ENCODE measurements at places on chromosomes 16 and 17. TPM values are rescaled to one million over a fixed set of nuclear protein-coding genes. Genes with fewer than 3 reads are reported as not detected.

- H3K4me1 ChIP-seq: peaks cover 55% of the 10 kb centered on the region
- H3K27me3 ChIP-seq: no peaks in the 10 kb centered on the region
- peaks cover 3% of the 10 kb centered on the region for H3K36me3 ChIP-seq
- H3K4me3 ChIP-seq: no peak overlapping the region
- no peak for DNase-seq
Observed at GRCh38 chr17:1766382-1767135, 4.7 kb downstream of the SERPINF1 start.

Gene SDR42E2
- total RNA-seq: 0.14 TPM

GRCh38 chr16:10878644-10879501, 1.9 kb downstream of the CIITA start:
- H3K4me3 ChIP-seq: peak overlapping the region; percentile 81
- peak overlapping the region; percentile 46 for H3K27ac ChIP-seq
- DNase-seq: peak; percentile 43
- H3K36me3 ChIP-seq: no peaks in the 10 kb centered on the region
- H3K4me1 ChIP-seq: peaks cover 66% of the 10 kb centered on the region

GRCh38 chr16:22311520-22311919, 14.3 kb downstream of the POLR3E start:
- H3K4me3 ChIP-seq: no peak overlapping the region
- H3K36me3 ChIP-seq: peaks cover 36% of the 10 kb centered on the region
- no peak overlapping the region for H3K27ac ChIP-seq
- H3K27me3 ChIP-seq: no peaks in the 10 kb centered on the region
- no peak for DNase-seq

DNA sequence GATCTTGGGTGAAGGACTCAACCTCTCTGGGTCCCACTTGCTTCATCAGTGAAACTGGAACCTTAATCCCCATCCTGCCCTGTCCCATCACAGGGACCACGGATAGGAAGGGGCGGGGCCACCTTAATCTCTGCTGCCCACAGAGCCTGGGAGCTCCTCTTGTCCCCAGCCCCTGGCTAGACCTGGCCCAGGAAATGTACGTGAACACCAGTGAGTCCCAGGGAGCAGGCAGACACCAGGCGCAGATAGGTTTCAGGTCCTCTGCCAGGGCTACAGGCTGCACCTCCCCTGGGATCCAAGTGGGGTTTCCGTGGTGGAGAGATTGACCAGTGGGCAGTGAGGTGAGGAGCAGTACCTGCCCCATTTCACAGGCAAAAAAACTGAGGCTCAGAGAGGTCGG, 21.0 kb downstream of the RAB11FIP4 start:
- no peak for DNase-seq
- H3K4me3 ChIP-seq: no peak overlapping the region
- H3K36me3 ChIP-seq: no peaks in the 10 kb centered on the region
- no peak overlapping the region for H3K27ac ChIP-seq

- H3K36me3 ChIP-seq: no peaks in the 10 kb centered on the region
- peaks cover 38% of the 10 kb centered on the region for H3K27me3 ChIP-seq
- DNase-seq: peak; percentile 13
- H3K4me1 ChIP-seq: peaks cover 2% of the 10 kb centered on the region
Observed at GRCh38 chr17:37736428-37736827, 8.4 kb downstream of the HNF1B start.

DNA sequence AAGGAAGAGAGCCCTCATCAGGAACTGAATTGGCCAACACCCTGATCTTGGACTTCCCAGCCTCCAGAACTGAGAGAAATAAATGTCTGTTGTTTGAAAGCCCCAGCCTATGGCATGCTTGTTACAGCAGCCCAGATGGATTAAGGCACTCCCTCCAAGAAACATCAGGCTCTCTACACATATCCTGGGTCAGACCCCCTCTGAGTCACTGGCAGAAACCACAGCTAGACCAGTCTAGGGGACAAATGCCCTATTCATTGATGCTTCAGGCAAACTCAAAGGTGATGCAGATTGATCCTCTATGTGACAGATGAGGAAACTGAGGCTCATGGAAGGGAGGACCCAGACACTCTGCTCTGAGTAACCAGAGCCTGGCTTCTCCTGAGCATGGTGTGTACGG, 116.8 kb downstream of the WSCD1 start:
- H3K4me3 ChIP-seq: no peak overlapping the region
- no peaks in the 10 kb centered on the region for H3K36me3 ChIP-seq
- H3K27ac ChIP-seq: no peak overlapping the region
- no peaks in the 10 kb centered on the region for H3K4me1 ChIP-seq
- no peak for DNase-seq

DNA sequence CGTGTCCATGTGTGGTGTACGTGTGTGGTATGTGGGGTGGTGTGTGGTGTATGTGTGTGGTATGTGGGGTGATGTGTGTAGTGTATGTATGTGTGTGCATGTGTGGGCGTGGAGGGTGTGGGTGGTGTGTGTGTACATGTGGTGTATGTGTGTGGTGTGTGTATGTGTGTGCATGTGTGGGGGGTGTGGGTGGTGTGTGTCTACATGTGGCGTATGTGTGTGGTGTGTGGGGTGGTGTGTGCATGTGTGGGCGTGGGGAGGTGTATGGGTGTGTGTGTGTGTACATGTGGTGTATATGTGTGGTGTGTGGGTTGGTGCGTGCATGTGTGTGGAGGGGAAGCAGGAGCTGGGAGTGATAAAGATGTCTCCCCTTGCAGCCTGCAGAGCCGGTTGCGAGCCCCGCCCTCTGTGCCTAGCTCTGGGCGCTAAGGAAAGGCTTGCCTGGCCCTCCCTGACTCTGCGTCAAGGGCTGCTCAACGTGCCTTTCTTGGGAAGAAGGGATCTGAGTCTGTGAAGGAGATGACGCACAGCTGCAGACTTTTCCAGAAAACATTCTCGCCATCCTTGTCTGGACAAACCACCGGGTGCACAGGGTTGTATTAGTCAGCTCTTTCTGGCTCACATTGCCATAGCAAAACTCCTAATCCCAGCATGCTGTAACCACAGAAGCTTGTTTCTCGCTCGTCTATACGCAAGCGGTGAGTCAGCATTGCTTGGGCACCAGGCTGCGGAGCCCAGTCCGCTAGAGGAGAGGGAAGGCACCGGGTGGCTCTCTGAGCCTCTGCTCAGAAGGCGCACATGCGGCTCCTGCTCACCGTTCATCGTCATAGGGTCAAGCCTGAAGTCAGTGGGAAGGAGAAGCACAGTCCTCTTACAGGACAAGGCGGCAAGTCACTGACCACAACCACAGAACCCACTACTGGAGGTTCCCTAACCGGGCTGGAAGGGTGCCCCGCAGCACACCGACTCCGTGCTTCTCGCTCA, 2.0 kb upstream of the CD300H start:
- H3K4me3 ChIP-seq: no peak overlapping the region
- DNase-seq: peak; percentile 53
- H3K36me3 ChIP-seq: no peaks in the 10 kb centered on the region
- H3K4me1 ChIP-seq: peaks cover 11% of the 10 kb centered on the region
- peaks cover 25% of the 10 kb centered on the region for H3K27me3 ChIP-seq

- no peak overlapping the region for H3K4me3 ChIP-seq
- H3K27ac ChIP-seq: no peak overlapping the region
- H3K27me3 ChIP-seq: peaks cover 29% of the 10 kb centered on the region
- H3K4me1 ChIP-seq: no peaks in the 10 kb centered on the region
Observed at GRCh38 chr16:1287982-1288670, 21.3 kb upstream of the UBE2I start.

DNA sequence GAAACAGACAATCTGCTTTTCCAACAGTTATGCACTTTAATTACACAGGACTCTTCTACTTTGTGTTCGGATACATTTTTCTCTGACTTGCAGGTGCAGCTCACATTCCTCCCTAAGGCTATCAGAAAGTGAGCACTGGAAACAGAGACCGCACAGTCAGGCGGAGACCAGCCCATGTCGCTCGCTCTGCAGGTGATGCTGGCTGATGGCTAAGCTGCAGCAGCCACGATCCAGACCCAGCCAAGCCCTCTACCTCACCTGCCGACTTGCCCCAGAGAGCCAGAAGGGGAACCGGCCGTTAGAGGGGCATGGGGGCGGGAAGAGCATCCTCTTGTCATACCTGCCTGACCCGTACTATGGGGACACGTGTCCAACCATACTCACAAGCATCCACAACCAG, 33.8 kb downstream of the MAP1LC3B start:
- no peak for DNase-seq
- no peak overlapping the region for H3K27ac ChIP-seq
- H3K36me3 ChIP-seq: peaks cover 2% of the 10 kb centered on the region
- H3K27me3 ChIP-seq: no peaks in the 10 kb centered on the region

GRCh38 chr16:71628810-71629209, 2.8 kb downstream of the MARVELD3 start:
- H3K4me1 ChIP-seq: peaks cover 2% of the 10 kb centered on the region
- H3K27ac ChIP-seq: no peak overlapping the region
- H3K4me3 ChIP-seq: no peak overlapping the region

Gene TENT4B
- 19.2 TPM for total RNA-seq

DNA sequence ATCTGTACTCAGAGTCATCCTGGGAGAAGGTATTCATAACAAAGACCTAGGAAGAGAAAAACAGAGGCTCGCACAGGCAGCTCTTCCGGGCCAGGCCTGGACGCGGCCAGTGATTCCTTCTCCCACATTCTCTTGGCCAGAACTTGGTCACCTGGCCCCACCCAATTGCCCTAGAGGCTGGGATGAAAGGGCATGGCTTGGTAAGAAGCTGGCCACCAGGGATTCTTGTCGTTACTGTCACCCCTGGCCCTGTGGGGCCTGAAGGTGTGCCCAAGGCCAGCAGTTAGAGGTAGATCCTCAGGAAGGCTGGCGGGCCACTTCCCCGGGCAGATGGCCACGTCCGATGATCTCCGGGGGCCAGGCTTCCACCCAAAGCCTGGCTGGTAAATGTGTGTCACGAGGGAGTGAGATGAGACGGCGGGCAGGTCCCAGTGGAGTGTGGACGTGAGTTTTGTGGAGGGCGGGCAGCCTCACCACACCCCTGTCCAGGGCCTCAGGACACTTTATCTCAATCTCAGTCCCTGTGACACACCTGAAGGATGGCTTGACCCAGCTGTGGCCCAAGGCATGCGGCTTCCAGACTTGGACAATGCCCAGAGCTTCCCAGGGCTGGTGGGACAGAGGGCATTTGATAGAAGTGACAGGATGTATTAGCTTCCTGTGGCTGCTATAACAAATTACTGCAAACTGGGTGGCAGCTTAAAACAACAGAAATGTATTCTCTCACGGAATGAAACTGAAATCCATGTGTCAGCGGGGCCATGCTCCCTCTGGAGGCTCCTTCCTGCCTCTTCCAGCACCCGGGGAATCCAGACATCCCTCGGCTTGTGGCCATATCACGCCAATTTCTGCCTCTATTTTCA, 66.3 kb upstream of the GSE1 start:
- H3K27me3 ChIP-seq: no peaks in the 10 kb centered on the region
- H3K36me3 ChIP-seq: no peaks in the 10 kb centered on the region
- no peak for DNase-seq
- H3K4me3 ChIP-seq: no peak overlapping the region
- H3K27ac ChIP-seq: no peak overlapping the region

DNA sequence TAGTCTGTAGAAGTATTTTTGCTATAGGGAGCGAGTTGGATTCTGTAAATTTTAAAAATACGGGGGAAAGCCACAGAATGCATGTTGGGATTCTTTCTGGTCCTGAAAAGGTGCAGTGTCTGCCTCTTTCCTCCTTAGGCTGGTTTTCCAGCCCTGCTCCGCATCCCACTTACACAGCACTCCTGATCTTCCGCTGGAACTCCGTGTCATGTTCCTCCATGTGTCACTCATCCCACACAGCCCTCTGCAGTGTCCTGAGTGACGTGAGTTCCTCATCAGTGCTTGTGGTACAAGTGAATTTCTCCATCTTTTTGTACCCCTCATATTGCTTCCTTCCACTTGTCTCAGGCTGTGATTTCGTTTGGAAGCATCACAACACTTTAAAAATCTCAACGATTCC, 34.5 kb downstream of the COX10 start:
- H3K36me3 ChIP-seq: peaks cover 37% of the 10 kb centered on the region
- H3K27me3 ChIP-seq: no peaks in the 10 kb centered on the region
- no peak overlapping the region for H3K4me3 ChIP-seq
- H3K4me1 ChIP-seq: peaks cover 22% of the 10 kb centered on the region
- no peak overlapping the region for H3K27ac ChIP-seq
- no peak for DNase-seq

GRCh38 chr17:80656590-80656989, 112.0 kb downstream of the RPTOR start:
- no peak overlapping the region for H3K4me3 ChIP-seq
- H3K27me3 ChIP-seq: no peaks in the 10 kb centered on the region
- H3K36me3 ChIP-seq: peaks cover 39% of the 10 kb centered on the region
- H3K4me1 ChIP-seq: peaks cover 28% of the 10 kb centered on the region
- DNase-seq: no peak

DNA sequence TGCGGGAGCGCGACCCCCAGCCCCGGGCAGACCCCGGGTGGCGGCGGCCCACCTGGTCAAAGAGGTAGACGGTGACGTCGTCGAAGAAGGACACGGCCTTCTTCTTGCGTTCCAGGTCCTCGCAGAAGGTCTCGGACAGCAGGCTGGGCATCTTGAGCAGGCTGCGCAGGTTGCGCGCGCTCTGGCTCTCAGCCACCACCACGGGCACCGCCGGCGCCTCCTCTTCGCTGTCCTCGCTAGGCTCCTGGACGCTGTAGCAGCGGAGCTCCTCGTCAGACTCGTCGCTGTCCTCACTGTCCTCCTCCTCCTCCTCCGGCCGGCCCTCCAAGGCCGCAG, 45.2 kb upstream of the PVALEF start:
- H3K4me1 ChIP-seq: peaks cover 5% of the 10 kb centered on the region
- H3K27ac ChIP-seq: no peak overlapping the region
- peaks cover 1% of the 10 kb centered on the region for H3K27me3 ChIP-seq
- H3K4me3 ChIP-seq: no peak overlapping the region

Gene CMTM2
- 0.29 TPM for total RNA-seq

DNA sequence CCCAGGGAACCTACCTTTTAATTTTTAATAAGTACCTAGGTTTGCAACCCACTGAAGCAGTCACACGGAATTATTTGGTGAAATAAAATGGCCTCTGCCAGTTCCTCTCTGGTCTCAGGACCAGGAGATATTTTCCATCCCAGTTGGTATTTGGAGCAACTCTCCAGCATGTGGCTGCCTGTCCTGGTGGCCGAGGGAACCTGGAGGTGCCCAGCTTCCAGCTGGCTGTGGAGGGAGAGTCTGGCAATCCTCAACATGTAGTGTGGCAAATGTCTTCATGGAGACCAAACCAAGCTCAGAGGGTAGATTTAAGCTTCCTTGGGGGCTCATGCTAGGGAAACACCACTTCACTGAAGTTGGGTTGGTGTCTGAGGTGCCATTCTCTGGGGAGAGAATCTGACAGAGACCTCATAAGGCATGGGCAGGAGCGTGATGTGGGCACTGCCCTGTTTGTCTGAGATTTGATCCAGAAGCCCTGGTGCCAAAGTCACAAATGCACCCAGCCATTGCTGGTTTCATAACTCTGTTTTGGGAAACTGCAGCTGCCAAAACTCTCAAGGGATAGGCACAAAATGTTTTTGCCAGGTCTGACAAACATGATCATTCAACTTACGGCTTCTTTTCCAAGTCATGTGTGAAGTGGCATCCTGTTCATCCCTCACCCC, 2.8 kb downstream of the MT1X start:
- H3K36me3 ChIP-seq: peaks cover 12% of the 10 kb centered on the region
- no peak overlapping the region for H3K4me3 ChIP-seq
- DNase-seq: no peak

- peak overlapping the region; percentile 90 for H3K27ac ChIP-seq
- peaks cover 8% of the 10 kb centered on the region for H3K27me3 ChIP-seq
- peak overlapping the region; percentile 68 for H3K4me3 ChIP-seq
- H3K4me1 ChIP-seq: peaks cover 60% of the 10 kb centered on the region
- H3K36me3 ChIP-seq: no peaks in the 10 kb centered on the region
Observed at GRCh38 chr16:50697881-50698767, 4.7 kb downstream of the NOD2 start.

- peaks cover 1% of the 10 kb centered on the region for H3K36me3 ChIP-seq
- H3K4me1 ChIP-seq: peaks cover 19% of the 10 kb centered on the region
- no peak overlapping the region for H3K27ac ChIP-seq
- no peaks in the 10 kb centered on the region for H3K27me3 ChIP-seq
Observed at GRCh38 chr16:9042533-9042932, 48.9 kb upstream of the HAPSTR1 start.

Gene MFAP4
- 0.70 TPM for total RNA-seq

Gene TP53TG3D
- 0.36 TPM for total RNA-seq
